ENCODE measurements at places on chromosomes 5 and 9.

GRCh38 chr5:51039424-51040329, 343.6 kb upstream of the ISL1 start:
- no peak for DNase-seq

DNA sequence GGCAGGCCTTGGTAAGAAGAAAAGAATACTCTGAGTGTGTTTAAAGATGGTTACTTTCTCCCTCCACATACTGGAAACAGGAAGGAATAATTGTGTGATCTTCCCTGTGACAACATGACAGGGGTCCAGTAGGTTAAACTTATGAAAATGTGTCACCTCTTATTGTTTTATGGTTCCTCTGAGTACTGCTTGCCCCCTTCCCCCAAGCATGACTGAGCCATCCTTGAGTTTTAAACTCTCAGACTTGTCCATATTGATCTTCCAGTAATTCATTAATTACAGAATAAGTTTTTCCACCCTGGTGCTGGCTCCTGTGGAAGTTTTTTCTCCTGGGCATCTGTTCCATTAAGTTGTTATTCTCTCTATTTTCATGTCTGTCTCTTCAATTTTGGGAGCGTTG, 95.8 kb downstream of the CNTLN start:
- DNase-seq: no peak

DNA sequence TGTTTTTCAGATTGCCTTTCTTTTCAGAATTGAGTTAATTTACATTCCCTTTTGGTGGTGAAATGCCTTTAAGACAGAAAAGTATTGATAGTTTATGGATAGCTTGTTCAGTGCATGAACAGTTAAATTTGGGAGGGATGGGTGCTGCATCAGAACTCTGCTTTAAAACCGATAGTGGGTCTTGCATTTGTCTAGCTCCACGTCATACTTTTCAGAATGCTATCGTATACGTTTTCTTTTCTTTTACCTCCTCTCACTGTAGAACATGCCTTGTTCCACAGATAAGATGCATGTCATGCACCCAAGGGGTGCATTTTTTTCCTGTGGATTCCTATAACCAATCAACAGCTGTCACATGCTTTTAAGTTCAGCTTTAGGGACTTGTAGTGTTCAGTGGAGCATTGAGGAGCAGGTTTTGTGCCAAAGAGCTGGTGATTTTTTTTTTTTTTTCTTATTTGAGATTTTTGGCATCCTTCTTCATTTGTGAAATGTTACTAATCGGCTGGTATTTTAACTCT, 2.3 kb downstream of the SLC44A1 start:
- no peak for DNase-seq

DNA sequence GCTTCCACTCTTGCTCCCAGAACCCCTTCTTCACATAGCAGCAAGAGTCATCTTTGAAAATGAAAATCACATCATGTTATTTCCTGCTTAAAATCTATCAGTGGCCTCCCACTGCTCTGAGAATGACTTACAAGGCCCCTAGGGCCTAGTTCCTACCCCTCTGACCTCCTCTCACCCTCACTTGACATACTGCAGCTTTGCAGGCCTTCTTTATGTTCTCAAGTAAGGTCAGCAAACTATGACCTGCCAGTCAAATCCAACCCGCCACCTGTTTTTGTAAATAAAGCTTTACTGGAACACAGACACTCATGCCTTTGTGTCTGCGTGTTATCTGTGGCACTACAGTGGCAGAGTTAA, 185.7 kb downstream of the NR3C1 start:
- no peak for DNase-seq

GRCh38 chr5:173633304-173633703, 16.9 kb upstream of the BOD1 start:
- DNase-seq: no peak

GRCh38 chr9:95722141-95722540, 153.3 kb upstream of the ERCC6L2 start:
- no peak for DNase-seq

- no peak for DNase-seq
Observed at GRCh38 chr5:59746241-59746765, 147.2 kb downstream of the PDE4D start.

Data from NCI-H187 treated with DMSO at 0.1 percent for 48 hours (cell line).